ENCODE measurements at places on chromosomes 13 and 19. TPM values are rescaled to one million over a fixed set of nuclear protein-coding genes. Genes with fewer than 3 reads are reported as not detected.

DNA sequence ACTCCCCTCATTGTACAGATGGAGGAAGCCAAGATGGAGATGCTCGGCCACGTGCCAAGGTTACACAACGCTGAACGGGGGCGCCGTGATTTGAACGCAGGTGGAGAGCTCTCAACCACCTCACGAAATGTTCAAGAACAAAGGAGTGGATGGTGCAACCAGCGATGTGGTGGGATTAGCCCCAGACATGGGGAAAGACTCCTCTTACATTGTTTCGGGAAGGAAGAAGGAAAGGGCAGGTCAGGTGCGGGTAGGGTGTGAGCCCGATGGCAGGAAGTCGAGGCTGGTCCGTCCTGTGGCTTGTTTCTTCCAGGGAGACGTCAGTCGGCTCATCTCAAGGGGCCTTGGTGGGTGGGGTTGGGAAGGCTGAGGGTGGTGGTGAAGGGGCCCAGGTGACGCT lies 7.1 kb upstream of the KLK14 start:
- H3K4me3 ChIP-seq = no peak overlapping the region
- H3K27ac ChIP-seq = no peak overlapping the region
- no peaks in the 10 kb centered on the region for H3K27me3 ChIP-seq
- DNase-seq = no peak
- no peaks in the 10 kb centered on the region for H3K4me1 ChIP-seq
- H3K36me3 ChIP-seq = no peaks in the 10 kb centered on the region

CPB2 gene
- not detected for total RNA-seq

DNA sequence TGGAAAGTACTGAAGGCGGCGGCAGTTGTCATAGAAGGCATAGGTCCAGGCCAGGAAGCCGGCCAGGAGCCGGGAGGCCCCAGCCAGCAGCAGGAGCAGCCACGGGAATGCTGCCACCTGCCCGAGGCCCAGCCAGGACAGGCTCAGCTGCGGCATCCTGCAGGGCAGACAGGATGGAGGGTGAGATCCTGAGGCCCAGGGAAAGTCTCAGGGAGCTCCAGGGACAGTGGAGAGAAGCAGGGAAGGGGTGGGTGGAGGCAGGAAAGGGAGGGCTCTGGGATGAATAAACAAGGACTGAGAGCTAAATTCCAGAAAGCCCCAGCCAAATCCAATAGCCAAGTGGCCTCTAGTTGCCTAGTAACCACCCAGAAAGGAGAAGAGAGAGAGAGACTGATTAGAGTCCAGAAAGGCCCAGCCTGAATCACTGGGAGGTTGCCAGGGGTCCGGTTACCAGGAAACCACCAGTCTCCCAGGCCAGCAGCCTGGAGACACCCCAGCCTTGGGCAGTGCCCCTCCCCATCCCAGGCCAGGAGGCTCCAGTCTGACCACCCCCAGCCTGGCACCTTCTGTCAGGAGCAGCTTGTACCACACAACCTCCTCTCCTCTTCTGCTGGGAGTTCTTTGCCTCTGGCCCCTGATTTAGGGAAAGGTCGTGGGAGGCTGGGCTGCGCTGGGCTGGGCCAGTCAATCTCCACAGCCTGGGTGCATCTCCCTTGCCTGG lies 7.5 kb upstream of the OR10H5 start:
- DNase-seq = no peak
- H3K27ac ChIP-seq = no peak overlapping the region

DYRK1B gene
- 9.1 TPM for total RNA-seq

DNA sequence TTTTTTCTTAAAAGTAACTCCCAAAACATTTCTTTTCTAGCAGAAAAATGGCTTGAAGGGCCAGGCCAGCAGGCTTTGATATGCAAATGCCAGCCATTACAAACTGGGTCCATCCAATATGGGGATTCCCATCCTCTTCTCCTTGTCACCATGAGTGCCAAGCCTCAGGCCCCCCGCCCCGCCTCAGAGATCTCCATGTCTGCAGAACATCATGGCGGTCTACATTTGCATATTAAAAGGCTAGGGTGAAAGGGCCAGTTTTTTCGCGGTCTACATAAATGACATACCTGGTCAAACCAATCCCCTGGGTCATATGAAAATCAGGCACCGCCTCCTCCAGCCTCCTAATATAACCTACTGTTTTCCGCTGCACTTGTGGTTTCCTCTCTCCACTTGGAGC lies 1327.6 kb downstream of the UQCRFS1 start:
- no peaks in the 10 kb centered on the region for H3K36me3 ChIP-seq
- H3K4me3 ChIP-seq = no peak overlapping the region
- H3K27ac ChIP-seq = no peak overlapping the region
- DNase-seq = no peak
- no peaks in the 10 kb centered on the region for H3K27me3 ChIP-seq
- no peaks in the 10 kb centered on the region for H3K4me1 ChIP-seq

DNA sequence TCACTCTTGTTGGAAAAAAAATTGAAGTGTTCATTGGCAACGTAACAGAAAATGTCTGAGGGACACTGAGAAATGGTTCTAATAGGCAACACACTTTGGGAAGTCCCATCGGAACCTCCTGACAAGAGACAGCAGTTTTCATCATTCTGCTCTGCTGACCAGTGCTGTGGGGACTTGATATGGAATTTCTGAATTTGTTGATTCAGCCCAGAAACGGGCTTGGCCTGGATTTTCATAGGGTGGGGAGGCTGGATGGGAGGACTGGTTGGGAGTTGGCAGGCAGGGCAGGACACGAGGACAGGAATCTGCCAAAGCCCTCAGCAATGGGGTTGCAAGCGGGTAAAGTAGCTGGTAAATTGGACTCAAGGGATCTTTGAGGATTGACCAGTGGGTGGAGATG lies 96.5 kb downstream of the DCT start:
- H3K27me3 ChIP-seq = no peaks in the 10 kb centered on the region
- H3K36me3 ChIP-seq = no peaks in the 10 kb centered on the region
- no peak overlapping the region for H3K27ac ChIP-seq
- no peaks in the 10 kb centered on the region for H3K4me1 ChIP-seq

- no peaks in the 10 kb centered on the region for H3K36me3 ChIP-seq
- H3K4me3 ChIP-seq = no peak overlapping the region
- no peaks in the 10 kb centered on the region for H3K27me3 ChIP-seq
- H3K4me1 ChIP-seq = peaks cover 32% of the 10 kb centered on the region
Measured at GRCh38 chr19:46345157-46345556, 1.7 kb upstream of the PPP5C start.

DNA sequence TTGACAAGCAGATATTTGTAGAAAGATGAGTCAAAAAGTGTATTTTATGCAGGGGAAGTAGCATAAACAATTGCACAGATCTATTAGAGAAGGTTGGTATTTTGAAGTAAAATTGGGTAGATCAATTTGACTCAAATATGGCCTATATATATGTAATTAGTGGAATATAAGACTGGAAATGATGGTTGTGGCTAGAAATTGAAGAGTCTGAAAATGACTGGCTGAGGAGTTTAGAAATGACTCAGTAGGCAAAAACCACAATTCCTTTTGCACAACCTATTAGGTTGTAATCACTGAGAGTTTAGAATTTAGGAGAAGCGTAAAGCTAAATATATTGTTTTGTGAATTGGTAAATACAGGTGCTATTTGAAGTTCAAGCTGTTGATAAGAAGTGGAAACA lies 622.6 kb upstream of the PCDH20 start:
- DNase-seq = no peak
- no peaks in the 10 kb centered on the region for H3K27me3 ChIP-seq
- H3K36me3 ChIP-seq = no peaks in the 10 kb centered on the region
- no peaks in the 10 kb centered on the region for H3K4me1 ChIP-seq

DNA sequence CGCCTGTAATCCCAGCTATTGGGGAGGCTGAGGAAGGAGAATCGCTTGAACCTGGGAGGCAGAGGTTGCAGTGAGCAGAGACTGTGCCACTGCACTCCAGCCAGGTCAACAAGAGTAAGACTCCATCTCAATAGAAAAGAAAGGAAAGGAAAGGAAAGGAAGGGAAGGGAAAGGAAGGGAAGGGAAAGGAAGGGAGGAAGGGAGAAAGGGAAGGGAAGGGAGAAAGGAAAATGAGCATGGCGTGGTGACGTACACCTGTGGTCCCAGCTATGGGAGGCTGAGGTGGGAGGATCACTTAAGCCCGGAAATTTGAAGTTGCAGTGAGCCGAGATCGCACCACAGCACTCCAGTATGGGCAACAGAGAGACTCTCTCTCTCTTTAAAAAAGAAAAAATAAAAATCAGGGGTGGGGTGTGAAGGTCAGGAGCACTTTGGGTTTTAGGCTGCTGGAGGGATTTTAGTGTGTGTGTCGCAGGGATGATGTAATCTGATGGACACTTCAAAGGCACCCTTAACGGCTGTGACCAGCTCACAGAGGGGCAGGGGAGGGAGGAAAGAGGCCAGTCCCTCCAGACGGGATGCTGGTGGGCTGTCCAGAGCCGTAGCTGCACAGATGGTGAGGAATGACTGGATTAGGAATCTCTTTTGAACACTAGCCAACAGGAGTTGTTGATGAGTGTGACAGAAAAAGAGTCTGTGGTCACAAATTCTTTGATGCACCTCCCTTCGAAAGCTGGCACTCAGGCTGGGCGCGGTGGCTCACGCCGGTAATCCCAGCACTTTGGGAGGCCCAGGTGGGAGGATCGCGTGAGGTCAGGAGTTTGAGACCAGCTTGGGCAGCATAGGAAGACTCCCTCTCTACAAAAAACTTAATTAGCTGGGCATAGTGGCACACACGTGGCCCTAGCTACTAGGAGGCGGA lies 27.6 kb downstream of the TMPRSS9 start:
- DNase-seq = no peak
- no peaks in the 10 kb centered on the region for H3K27me3 ChIP-seq
- H3K36me3 ChIP-seq = no peaks in the 10 kb centered on the region
- no peaks in the 10 kb centered on the region for H3K4me1 ChIP-seq
- no peak overlapping the region for H3K27ac ChIP-seq

GRCh38 chr19:47414469-47414868 lies 4.9 kb downstream of the MEIS3 start:
- no peak for DNase-seq
- H3K4me3 ChIP-seq = no peak overlapping the region
- H3K4me1 ChIP-seq = peaks cover 19% of the 10 kb centered on the region
- H3K27me3 ChIP-seq = peaks cover 29% of the 10 kb centered on the region

OR10H1 gene
- total RNA-seq = not detected

LRP3 gene
- not detected for total RNA-seq

RFPL4AL1 gene
- not detected for total RNA-seq

DNA sequence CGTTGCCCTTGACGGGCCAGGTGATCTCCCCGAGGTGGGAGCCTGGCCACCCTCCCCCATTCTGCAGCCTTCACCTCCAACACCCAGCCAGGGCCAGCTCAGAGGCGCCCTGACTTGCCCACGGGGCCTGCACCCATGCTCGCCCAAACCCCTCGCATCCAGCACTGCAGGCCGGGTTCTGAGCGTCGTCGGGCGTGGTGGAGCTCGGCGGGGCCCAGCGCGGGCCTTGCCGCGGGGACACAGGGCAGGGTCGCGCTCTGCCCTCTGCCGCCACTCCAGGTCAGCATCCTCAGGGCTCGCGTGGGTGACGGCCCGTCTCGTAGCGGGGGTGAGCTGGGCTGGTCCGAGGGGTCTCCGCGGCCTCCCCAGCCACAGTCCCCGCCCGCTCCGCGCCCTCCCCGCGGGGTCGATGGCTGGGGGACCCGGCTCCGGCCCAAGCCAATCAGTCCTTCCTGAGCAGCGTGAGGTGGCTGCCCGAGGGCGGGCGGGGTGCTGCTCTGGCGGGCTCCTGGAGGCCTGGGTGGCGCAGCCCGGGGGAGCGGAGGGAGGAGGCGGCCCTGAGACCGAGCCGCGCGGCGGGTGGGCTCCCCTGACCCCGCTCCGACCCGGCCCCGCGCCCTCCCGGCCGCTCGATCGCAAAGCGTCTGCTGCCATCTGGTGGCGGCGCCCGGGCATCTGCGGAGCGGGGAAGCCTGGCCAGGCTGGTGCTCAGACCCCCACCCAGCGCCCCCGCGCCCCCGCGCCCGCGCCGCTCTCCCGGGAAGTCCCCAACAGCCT lies 61.4 kb downstream of the CCNE1 start:
- DNase-seq = peak; percentile 59
- no peaks in the 10 kb centered on the region for H3K27me3 ChIP-seq
- H3K27ac ChIP-seq = no peak overlapping the region
- H3K36me3 ChIP-seq = no peaks in the 10 kb centered on the region
- no peaks in the 10 kb centered on the region for H3K4me1 ChIP-seq

GRCh38 chr19:37413313-37414084 lies 42.6 kb downstream of the ZNF527 start:
- no peaks in the 10 kb centered on the region for H3K27me3 ChIP-seq
- peak overlapping the region; percentile 4 for H3K4me3 ChIP-seq
- no peak for DNase-seq

UBE2L5 gene
- not detected for total RNA-seq

DNA sequence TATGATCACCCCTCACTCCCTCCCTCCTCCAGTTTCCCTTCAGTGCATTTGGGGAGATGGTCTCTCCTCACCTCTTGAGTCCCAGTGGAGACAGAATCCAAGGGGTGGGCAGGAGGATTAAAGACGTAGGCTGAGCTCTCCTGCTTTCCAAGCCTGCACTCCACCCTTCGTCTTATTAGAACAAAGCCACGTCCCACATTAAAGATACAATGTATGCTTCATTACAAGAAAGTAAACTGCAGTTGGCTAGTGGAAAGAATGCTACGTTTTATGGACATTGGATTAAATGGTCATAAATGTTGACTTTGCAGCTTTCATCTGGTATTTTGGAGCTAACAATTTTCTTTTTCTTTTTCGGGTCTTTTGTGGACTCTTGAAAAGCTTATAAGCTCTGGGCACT lies 1.5 kb upstream of the KLK11 start:
- H3K4me3 ChIP-seq = no peak overlapping the region
- H3K36me3 ChIP-seq = no peaks in the 10 kb centered on the region
- no peaks in the 10 kb centered on the region for H3K4me1 ChIP-seq
- peaks cover 9% of the 10 kb centered on the region for H3K27me3 ChIP-seq
- no peak for DNase-seq
- no peak overlapping the region for H3K27ac ChIP-seq

SELENOV gene
- not detected for total RNA-seq

DNA sequence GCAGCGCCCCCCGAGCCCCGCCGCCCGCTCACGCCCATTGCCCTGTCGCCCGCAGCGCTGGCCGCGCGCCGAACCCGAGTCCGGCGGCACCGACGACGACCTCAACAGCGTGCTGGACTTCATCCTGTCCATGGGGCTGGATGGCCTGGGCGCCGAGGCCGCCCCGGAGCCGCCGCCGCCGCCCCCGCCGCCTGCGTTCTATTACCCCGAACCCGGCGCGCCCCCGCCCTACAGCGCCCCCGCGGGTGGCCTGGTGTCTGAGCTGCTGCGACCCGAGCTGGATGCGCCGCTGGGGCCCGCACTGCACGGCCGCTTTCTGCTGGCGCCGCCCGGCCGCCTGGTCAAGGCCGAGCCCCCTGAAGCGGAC lies 518 bp downstream of the KLF2 start:
- DNase-seq = no peak
- H3K4me3 ChIP-seq = peak overlapping the region; percentile 65
- peaks cover 38% of the 10 kb centered on the region for H3K4me1 ChIP-seq
- H3K27ac ChIP-seq = peak overlapping the region; percentile 96
- no peaks in the 10 kb centered on the region for H3K27me3 ChIP-seq
- peaks cover 34% of the 10 kb centered on the region for H3K36me3 ChIP-seq

GRCh38 chr13:105442949-105443699 lies 1092.3 kb downstream of the EFNB2 start:
- H3K4me3 ChIP-seq = no peak overlapping the region
- no peaks in the 10 kb centered on the region for H3K4me1 ChIP-seq
- no peak for DNase-seq
- H3K36me3 ChIP-seq = no peaks in the 10 kb centered on the region
- no peaks in the 10 kb centered on the region for H3K27me3 ChIP-seq
- H3K27ac ChIP-seq = no peak overlapping the region

Data from CD8-positive, alpha-beta memory T cell (primary cell).